H1 (cell line): ENCODE measurements at places on chromosomes 11 and 22. TPM values are rescaled to one million over a fixed set of nuclear protein-coding genes. Genes with fewer than 3 reads are reported as not detected.
A peak's percentile ranks its signal among the peaks of the same experiment; 100 is the strongest.

- no peaks in the 10 kb centered on the region for H3K4me1 ChIP-seq
- no peak for DNase-seq
- H3K4me3 ChIP-seq: no peak overlapping the region
- H3K27me3 ChIP-seq: no peaks in the 10 kb centered on the region
- no peaks in the 10 kb centered on the region for H3K36me3 ChIP-seq
- no peak overlapping the region for H3K27ac ChIP-seq
Observed at GRCh38 chr11:46170797-46171196, 49.5 kb upstream of the PHF21A start.

DNA sequence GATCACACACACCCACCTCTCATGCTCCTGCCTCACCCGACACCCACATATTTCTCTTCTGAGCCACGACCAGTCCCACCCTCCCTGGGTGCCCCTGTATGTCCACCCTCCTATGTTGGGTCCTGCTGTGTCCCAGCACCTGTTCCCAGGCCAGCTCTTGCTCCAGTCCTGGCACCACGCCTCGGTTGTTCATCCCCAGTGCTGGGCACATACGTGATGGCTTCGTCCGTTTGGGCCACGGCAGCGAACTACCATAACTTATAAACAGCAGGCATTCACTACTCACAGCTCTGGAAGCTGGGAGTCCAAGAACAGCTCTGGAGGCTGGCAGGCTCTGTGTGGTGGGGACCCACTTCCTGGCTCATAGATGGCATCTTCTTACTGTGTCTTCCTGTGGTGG, 116.9 kb downstream of the BRD1 start:
- H3K4me3 ChIP-seq: no peak overlapping the region
- H3K27me3 ChIP-seq: no peaks in the 10 kb centered on the region; the same call in 1 of the 2 replicates
- H3K27ac ChIP-seq: no peak overlapping the region

DNA sequence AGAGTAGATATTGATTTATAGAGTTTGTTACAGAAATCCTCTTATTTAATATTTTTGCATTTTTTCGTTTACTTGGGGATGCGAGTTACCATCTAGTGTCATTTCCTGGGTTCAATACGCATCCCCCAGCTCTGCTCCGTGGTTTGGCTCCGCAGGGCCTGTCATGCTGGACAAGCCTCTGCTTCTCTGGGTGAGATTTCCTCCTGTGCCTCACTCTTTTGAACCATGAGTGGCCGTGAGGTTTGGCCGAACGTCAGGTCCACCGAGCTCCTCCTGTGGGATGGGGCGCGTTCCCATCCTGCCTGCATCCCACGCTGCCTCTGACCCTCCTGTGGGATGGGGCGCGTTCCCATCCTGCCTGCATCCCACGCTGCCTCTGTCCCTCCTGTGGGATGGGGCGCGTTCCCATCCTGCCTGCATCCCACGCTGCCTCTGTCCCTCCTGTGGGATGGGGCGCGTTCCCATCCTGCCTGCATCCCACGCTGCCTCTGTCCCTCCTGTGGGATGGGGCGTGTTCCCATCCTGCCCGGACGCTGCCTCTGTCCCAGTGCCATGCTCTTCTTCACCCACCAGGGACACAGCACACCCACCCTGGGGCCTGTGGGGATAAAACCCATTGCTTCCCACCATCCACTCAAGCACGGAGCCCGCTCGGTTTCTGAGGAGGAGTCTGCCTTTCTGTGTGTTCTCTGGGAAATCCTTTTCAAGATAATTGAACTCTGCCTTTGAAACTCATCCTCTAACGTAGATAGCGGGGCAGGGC, 506.8 kb downstream of the BRD1 start:
- H3K27ac ChIP-seq: no peak overlapping the region
- H3K36me3 ChIP-seq: no peaks in the 10 kb centered on the region
- no peaks in the 10 kb centered on the region for H3K27me3 ChIP-seq
- DNase-seq: peak; percentile 13
- peaks cover 2% of the 10 kb centered on the region; the same call in 1 of the 2 replicates for H3K4me1 ChIP-seq

Gene TTLL8
- total RNA-seq: not detected in 2 replicates

GRCh38 chr11:82959987-82960778, 58.6 kb downstream of the DDIAS start:
- no peaks in the 10 kb centered on the region for H3K27me3 ChIP-seq
- no peak overlapping the region for H3K4me3 ChIP-seq
- DNase-seq: no peak
- H3K36me3 ChIP-seq: no peaks in the 10 kb centered on the region
- H3K27ac ChIP-seq: no peak overlapping the region

Gene TMPRSS13
- 0.29 and 0.61 TPM in 2 replicates for total RNA-seq

DNA sequence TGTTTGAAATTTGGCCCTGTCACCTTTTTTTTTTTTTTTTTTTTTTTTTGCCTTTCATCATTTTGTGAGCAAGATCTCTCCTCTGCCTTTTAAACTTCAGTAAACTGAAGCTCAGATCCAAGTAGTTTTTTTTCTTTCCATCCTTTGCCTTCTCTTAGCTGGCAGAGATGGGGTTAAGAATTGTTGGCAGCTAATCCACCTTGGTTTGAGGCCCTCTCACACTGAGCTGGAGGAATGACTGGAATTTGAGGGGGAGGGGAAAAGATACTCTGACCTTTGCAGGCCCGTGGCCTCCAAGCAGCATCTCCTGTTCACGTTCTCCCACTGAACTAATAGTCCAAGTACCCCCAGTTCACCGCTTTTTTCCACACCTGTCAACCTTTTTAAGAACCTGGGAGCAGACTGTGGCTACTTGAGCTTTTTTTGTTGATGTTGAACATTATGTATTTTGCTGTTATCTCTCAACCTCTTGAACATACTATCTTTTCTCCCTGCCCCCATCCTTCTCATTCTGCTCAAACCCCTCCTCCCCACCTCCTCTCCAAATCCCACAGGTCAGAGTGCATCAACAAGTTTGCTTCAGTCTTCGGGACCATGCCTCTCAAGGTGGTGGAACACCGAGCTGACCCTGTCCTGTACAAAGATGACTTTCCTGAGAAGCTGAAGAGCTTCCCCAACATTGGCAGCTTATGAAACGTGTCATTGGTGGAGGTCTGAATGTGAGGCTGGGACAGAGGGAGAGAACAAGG, 66.2 kb downstream of the ALX4 start:
- H3K27ac ChIP-seq: peak overlapping the region; percentile 80
- H3K4me3 ChIP-seq: peak overlapping the region; percentile 36; the same call in 1 of the 2 replicates
- peak; percentile 56 for DNase-seq
- H3K36me3 ChIP-seq: no peaks in the 10 kb centered on the region

DNA sequence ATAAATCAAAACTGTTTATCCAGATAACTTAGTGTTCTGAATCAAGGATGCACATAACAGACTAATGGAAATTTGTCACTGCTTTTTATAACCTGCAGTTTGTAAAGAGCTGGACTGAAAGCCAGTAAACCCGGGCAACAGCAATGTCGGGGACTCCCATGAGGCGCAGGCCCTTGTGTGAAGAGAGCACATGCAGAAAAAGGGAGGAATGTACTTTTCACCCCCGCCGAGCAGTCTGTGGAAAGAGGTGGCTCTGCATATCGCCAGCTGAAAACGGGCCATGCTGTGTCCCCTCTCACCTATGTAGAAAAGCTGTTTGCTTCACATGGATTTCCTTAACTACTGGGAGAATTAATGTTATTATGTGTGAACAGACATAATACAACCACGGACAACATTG, 291.2 kb downstream of the CADM1 start:
- no peak for DNase-seq
- no peaks in the 10 kb centered on the region; the same call in 1 of the 2 replicates for H3K36me3 ChIP-seq
- no peaks in the 10 kb centered on the region; the same call in 1 of the 2 replicates for H3K4me1 ChIP-seq
- H3K4me3 ChIP-seq: no peak overlapping the region

Gene MARK2
- total RNA-seq: 56.5 and 58.5 TPM in 2 replicates

DNA sequence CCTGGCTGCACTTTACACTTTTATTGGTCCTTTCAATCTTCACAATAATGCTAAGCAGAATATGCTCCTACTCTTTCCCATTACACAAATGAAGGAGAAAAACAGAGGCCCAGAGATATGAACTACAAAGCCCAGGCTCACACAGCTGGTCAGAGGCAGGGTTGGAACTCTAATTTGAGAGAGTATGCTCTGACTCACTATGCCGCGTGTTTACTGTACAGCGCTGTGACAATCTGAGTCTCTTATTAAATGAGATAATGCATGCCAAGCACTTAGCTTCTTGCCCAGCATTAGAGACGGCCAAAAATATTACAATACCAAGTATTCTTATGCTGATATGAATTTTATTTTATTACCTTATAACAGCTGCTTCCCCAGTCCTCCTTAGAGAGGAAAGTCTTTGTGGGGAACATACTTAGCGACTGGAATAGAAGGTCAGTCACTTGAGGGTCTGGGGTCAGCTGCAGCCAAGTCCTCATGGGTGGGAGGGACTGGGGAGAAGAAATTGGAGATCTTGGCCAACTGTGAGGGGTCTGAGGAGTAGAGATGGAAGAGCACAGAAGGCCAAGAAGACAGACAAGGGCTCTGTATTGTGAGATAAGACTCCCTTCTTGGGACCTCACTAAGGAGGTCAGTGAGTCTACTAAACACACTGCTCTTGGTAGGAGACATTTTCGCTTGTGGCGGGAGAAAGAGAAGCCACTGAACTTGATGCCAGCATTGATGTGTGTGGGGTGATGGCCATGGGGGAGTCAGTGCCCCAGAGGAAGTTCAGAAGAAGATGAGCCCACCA, 150.8 kb upstream of the TIMP3 start:
- no peaks in the 10 kb centered on the region for H3K4me1 ChIP-seq
- no peak overlapping the region for H3K4me3 ChIP-seq
- peaks cover 3% of the 10 kb centered on the region; the same call in 1 of the 2 replicates for H3K27me3 ChIP-seq
- no peak for DNase-seq
- H3K27ac ChIP-seq: no peak overlapping the region

- no peak overlapping the region for H3K27ac ChIP-seq
- H3K36me3 ChIP-seq: no peaks in the 10 kb centered on the region
- H3K4me3 ChIP-seq: no peak overlapping the region
- no peak for DNase-seq
- H3K27me3 ChIP-seq: no peaks in the 10 kb centered on the region
Observed at GRCh38 chr22:46824344-46824909, 62.0 kb downstream of the TBC1D22A start.

GRCh38 chr11:86138958-86139357, 70.1 kb upstream of the PICALM start:
- no peak overlapping the region for H3K27ac ChIP-seq
- DNase-seq: no peak
- no peaks in the 10 kb centered on the region for H3K27me3 ChIP-seq
- no peak overlapping the region for H3K4me3 ChIP-seq

Gene MAJIN
- total RNA-seq: not detected in 2 replicates

DNA sequence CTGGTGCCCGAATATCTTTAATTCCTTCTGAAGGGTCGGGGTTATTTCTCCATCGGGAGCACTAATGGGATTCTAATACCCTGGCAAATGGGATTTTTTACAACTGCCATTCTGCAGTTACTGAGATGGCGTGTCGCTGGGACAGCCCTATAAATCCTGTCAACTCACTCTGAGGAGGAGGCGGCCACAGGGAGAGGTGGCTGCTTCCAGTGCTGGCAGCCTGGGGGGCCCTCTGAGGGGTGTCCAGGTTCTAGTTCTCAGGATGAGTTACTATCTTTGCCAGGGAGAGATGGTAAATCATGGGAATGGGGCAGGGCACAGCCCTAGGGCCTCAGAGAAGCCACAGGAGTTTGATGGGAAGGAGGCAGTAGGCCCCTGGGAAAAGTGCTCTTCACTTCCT, 135.9 kb downstream of the NTM start:
- H3K4me3 ChIP-seq: no peak overlapping the region
- H3K4me1 ChIP-seq: no peaks in the 10 kb centered on the region
- no peak overlapping the region for H3K27ac ChIP-seq
- no peak for DNase-seq
- H3K27me3 ChIP-seq: no peaks in the 10 kb centered on the region
- H3K36me3 ChIP-seq: no peaks in the 10 kb centered on the region

GRCh38 chr22:36546092-36546804, 17.3 kb upstream of the EIF3D start:
- H3K4me3 ChIP-seq: no peak overlapping the region
- no peaks in the 10 kb centered on the region for H3K27me3 ChIP-seq
- peak; percentile 51 for DNase-seq
- H3K4me1 ChIP-seq: no peaks in the 10 kb centered on the region

GRCh38 chr11:75167617-75168016, 16.7 kb downstream of the SLCO2B1 start:
- no peak overlapping the region for H3K4me3 ChIP-seq
- DNase-seq: no peak
- no peaks in the 10 kb centered on the region for H3K36me3 ChIP-seq
- no peaks in the 10 kb centered on the region for H3K4me1 ChIP-seq
- H3K27me3 ChIP-seq: no peaks in the 10 kb centered on the region
- H3K27ac ChIP-seq: no peak overlapping the region

Gene PAX6
- total RNA-seq: 0.21 and 0.30 TPM in 2 replicates

DNA sequence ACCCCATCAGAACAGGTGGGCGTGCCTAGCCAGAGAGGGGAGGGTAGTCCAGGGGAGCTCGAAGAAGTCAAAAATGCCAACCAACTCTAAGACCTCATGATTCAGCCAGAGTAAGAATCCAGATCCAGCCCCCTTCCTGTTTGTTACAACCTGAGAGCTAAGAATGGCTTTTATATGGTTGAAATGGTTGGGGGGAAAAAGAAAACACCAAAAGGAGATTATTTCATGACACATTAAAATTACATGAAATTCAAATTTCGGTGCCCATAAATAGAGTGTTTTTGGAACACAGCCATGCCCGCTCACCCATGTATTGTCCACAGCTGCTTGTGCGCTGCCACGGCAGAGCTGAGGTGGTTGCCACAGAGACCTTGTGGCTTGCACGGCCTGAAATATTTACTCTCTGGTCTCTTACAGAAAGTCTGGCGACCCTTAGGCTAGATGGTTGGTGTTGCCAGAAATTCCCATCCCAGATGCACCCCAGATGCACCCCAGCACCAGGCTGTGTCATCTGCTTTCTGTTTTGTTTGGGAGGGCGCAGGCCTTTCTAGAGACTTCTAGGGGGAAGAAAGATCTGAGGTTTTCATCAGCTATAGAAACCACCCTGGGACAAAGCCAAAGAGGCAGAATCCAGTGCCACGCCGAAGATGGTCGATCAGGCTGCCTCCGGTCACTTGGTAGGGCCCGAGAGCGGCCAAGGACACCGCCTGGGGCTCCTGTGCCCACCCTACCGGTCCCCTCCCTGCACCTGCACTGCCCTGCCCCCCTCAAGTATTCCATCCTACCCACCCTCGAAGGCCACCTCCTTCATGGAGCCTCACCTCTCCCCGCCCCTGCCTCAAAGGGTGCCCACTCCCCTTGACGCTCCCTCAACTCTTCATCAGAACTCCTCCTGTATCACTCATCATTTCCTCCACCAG, 80.2 kb downstream of the DSCAML1 start:
- H3K4me1 ChIP-seq: peaks cover 8% of the 10 kb centered on the region
- no peak overlapping the region for H3K4me3 ChIP-seq
- no peak overlapping the region for H3K27ac ChIP-seq
- no peak for DNase-seq
- no peaks in the 10 kb centered on the region for H3K36me3 ChIP-seq

DNA sequence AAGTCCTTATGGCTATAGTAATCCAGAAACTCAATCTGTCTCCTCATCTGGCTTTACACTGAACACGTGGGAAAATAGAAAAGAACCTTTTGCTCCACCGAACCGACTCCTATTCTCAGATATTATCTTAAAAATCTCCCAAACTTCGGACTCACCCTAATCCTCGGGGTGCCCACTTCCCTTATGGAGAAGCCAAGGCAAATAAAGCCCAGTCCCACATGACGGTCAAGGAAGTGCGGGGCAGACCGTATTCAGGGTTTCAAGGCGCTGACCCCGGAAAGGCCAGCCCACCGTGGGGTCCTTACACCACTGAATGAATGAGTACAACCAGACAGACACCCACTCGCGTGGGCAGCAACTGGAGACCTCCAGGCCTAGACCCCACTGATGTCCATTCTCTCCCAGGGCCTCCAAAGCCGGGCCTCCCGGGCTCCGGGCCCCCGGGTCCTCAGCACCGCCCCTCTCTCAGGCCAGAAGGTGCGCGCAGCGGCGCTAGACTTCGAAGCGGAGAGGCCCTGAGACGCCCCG, 489 bp downstream of the NUP98 start:
- H3K4me3 ChIP-seq: peak overlapping the region; percentile 93
- H3K27me3 ChIP-seq: no peaks in the 10 kb centered on the region
- 0 out of 2 replicates have a peak, but pooled peaks cover 4% of the 10 kb centered on the region for H3K4me1 ChIP-seq
- DNase-seq: no peak
